ENCODE measurements at places on chromosomes 7 and 10. TPM values are rescaled to one million over a fixed set of nuclear protein-coding genes. Genes with fewer than 3 reads are reported as not detected.

The CFAP69 gene
- total RNA-seq, result 11.4 TPM

The ZPBP gene
- total RNA-seq, result not detected

The GRK5 gene
- total RNA-seq, result 40.0 TPM

The PAX4 gene
- not detected for total RNA-seq

The RBP3 gene
- total RNA-seq, result not detected

DNA sequence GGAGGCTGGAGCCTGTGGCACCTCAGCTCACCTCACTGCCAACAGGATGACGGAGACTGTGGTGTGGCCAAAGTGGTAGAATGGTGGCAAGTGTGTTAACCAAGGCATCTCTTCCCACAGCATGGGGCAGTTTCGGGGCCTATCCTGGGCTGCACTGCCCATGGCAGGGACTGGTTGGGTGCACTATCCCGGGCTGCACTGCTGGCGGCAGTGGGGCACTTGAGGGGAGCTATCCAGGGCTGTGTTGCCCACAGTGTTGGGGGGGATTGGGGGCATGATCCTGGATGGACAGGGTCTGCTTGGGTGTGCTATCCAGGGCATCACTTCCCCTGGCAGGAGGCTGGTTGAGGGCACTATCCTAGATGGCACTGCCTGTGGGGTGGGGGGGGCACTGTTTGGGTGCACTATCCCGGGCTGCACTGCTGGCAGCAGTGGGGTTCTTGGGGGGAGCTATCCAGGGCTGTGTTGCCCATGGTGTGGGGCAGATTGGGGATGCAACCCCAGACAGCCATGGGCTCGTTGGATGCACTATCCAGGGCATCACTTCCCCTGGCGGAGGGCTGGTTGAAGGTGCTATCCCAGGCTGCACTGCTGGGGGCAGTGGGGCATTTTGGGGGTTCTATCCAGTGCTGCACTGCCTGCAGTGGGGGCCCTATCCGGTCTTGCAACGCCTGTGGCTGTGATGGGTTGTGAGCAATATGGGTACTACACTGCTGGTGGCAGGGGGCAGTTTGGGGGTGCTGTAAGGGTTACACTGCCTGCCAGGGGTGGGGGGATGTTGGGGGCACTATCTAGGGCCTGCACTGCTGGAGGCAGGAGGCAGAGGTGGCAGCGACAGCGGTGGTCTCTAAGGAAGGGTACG, 129.7 kb downstream of the ZNF248 start:
- DNase-seq, result no peak

DNA sequence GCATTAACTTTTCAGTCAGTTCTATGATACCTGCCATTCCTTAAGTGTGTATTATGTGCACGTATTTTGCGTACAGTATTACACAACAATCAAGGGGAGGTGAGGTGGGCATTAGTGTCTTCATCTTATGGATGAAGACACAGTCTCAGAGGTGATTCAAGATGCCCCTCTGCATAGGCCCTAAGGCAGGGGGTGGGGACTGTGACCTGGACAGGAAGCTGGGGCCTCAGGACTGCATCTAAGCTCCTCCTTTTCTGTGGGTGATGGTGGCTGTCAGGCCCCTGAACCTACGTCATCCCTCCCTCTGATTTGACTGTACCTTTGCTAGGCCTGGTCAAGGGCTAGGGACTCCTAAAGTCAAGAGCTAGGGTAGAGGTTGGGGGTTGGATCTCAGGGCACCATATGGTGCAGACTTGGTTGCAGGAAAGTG, 38.9 kb downstream of the HK1 start:
- DNase-seq, result no peak
